ENCODE measurements at places on chromosomes 11 and 22. TPM values are rescaled to one million over a fixed set of nuclear protein-coding genes. Genes with fewer than 3 reads are reported as not detected.

The CHRM1 gene
- total RNA-seq: not detected

The JAM3 gene
- total RNA-seq: 35.8 TPM

The RASSF10 gene
- total RNA-seq: 29.1 TPM

The LIPT2 gene
- total RNA-seq: 9.4 TPM

The MLC1 gene
- total RNA-seq: 0.18 TPM

The PHOX2A gene
- 0.31 TPM for total RNA-seq

The POLD3 gene
- 30.3 TPM for total RNA-seq

The HBE1 gene
- total RNA-seq: 6.1 TPM

The CEP126 gene
- 1.9 TPM for total RNA-seq

The TRIM64 gene
- not detected for total RNA-seq

The IL17REL gene
- 0.07 TPM for total RNA-seq

- no peak overlapping the region for H3K27ac ChIP-seq
- H3K4me3 ChIP-seq: no peak overlapping the region
- no peaks in the 10 kb centered on the region for H3K36me3 ChIP-seq
- DNase-seq: no peak
- H3K27me3 ChIP-seq: no peaks in the 10 kb centered on the region
Measured at GRCh38 chr11:60252213-60253108, 9.5 kb upstream of the MS4A4E start.

- H3K4me1 ChIP-seq: no peaks in the 10 kb centered on the region
- DNase-seq: no peak
- peaks cover 34% of the 10 kb centered on the region for H3K27me3 ChIP-seq
- H3K4me3 ChIP-seq: no peak overlapping the region
- no peaks in the 10 kb centered on the region for H3K36me3 ChIP-seq
- H3K27ac ChIP-seq: no peak overlapping the region
Measured at GRCh38 chr22:18021431-18021830, 2.9 kb downstream of the MICAL3 start.

- peaks cover 22% of the 10 kb centered on the region for H3K27me3 ChIP-seq
- no peaks in the 10 kb centered on the region for H3K4me1 ChIP-seq
- no peak overlapping the region for H3K4me3 ChIP-seq
- no peaks in the 10 kb centered on the region for H3K36me3 ChIP-seq
- no peak for DNase-seq
Measured at GRCh38 chr11:92964471-92964870, 5.0 kb upstream of the MTNR1B start.

DNA sequence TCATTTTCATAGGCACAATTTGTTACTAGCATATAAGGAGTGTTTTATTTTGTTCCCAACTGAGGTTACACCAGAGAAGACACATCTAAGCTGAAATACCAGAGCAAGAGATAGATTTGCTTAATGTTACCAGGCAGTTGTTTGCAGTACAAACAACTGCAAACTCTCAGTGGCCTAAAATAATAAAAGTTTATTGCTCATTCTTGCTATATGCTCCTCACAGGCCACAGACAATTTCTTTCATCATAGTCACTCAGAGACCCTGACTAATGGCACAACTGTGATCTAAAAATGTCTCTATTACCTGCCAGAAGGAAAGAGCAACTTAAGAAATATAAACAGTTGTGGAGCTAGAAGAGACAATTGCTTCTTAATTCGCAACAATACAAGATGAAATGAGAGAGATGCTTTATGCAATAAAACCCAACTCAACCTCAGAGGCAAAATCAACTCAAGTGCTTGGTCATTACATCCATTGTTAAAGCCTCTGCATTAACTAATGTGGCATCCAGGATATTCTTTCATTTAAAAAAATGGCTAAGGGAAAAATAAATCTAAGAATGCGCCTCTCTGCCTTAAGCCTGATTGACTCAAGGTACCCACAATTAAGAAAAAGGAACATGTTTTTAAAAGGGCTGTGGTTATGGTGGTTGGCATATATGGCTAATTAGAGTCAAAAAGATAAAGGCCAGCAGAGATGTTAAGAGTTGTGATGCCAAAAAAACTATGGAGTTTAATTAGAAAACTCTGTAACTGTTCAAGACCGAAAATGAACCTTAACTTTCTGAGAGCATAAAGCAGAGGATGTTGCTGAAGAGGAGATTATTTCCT lies 103.7 kb downstream of the CD44 start:
- no peak overlapping the region for H3K27ac ChIP-seq
- no peak overlapping the region for H3K4me3 ChIP-seq
- no peaks in the 10 kb centered on the region for H3K36me3 ChIP-seq
- no peaks in the 10 kb centered on the region for H3K4me1 ChIP-seq

- DNase-seq: no peak
- H3K4me1 ChIP-seq: no peaks in the 10 kb centered on the region
- no peak overlapping the region for H3K4me3 ChIP-seq
- H3K27me3 ChIP-seq: peaks cover 19% of the 10 kb centered on the region
- H3K36me3 ChIP-seq: no peaks in the 10 kb centered on the region
Measured at GRCh38 chr11:94519478-94520084, 7.3 kb downstream of the C11orf97 start.

DNA sequence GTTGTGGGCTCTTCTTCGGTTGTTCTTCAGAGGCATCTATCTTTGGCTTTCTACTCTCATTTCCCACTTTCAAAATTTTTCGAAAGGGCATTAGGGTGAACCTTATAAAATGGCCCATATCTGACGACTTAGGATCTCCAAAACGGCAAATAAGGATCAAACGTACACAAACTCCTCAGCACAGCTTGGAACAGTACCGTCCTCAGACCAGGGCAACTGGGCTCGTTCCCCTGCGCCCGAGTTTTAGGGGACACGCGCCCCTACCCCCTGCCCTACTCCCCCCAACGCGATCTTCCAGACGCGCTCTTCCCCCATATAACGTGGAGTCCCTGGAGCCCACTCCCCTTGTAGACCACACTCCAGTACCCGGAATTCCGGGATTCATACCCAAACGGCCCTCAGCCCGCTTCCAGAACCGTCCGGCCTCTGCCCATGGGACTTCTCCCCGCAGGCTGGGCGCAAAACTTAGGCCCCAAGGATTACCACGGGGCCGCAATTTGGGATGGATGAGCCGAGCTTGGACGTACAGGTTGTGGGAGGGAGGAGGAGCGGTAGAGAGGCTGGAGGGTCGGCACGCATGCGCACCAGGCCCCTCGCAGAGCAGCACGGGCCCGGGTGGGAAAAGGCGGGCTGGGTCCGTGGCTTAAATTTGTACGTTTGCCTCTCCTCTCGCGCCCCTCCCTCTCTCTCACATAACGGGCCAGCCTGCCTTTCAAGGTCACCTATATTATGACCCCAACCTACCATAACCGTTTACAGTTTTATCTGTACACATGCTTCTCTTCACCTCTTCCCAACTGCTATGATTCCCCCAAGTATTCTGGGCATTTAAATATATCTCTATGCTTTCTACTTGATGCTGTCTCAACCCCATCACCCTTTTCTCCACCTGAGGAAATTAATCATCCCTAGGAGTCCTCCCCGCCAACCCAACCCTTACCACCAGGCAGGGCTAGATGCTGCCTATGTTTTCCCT lies 3.4 kb downstream of the CCDC89 start:
- no peak overlapping the region for H3K27ac ChIP-seq
- peaks cover 4% of the 10 kb centered on the region for H3K4me1 ChIP-seq
- no peaks in the 10 kb centered on the region for H3K36me3 ChIP-seq
- no peaks in the 10 kb centered on the region for H3K27me3 ChIP-seq
- H3K4me3 ChIP-seq: no peak overlapping the region
- no peak for DNase-seq

- no peaks in the 10 kb centered on the region for H3K36me3 ChIP-seq
- H3K4me3 ChIP-seq: no peak overlapping the region
- peaks cover 16% of the 10 kb centered on the region for H3K4me1 ChIP-seq
- peaks cover 64% of the 10 kb centered on the region for H3K27me3 ChIP-seq
- H3K27ac ChIP-seq: no peak overlapping the region
- peak; percentile 20 for DNase-seq
Measured at GRCh38 chr11:116164843-116165242, 607.9 kb downstream of the BUD13 start.

DNA sequence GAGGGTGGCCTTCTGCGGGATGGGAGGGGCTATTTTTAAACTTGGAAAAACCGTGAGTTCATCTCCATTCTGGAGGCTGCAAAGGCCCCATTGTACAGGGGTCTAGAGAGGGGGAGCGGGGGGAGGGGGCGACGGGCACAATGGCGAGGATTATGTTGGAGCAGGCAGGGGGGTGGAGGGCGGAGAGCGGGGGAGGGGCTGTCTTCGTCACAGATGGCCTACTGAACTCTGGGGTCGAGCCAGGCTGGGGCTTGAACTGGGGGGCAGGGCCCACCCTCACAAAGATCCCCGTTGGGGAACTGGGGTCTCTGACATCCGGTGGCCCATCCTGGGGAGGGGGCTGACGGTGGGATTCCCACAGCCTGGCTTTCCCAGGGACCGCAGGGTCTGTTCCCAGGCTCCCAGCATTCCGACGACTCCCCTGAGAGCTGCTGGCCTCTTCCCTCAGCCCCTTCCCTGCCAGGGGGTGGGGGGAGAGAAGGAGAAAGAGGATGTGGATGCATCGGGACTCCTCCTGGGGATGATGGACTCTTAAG lies 3.4 kb upstream of the MCAM start:
- H3K27ac ChIP-seq: peak overlapping the region; percentile 85
- H3K27me3 ChIP-seq: peaks cover 14% of the 10 kb centered on the region
- H3K4me1 ChIP-seq: peaks cover 21% of the 10 kb centered on the region
- peak; percentile 81 for DNase-seq
- H3K36me3 ChIP-seq: no peaks in the 10 kb centered on the region
- no peak overlapping the region for H3K4me3 ChIP-seq

GRCh38 chr22:43274595-43275240 lies 68.5 kb downstream of the SCUBE1 start:
- H3K4me3 ChIP-seq: no peak overlapping the region
- no peak overlapping the region for H3K27ac ChIP-seq
- no peaks in the 10 kb centered on the region for H3K36me3 ChIP-seq
- H3K27me3 ChIP-seq: no peaks in the 10 kb centered on the region

DNA sequence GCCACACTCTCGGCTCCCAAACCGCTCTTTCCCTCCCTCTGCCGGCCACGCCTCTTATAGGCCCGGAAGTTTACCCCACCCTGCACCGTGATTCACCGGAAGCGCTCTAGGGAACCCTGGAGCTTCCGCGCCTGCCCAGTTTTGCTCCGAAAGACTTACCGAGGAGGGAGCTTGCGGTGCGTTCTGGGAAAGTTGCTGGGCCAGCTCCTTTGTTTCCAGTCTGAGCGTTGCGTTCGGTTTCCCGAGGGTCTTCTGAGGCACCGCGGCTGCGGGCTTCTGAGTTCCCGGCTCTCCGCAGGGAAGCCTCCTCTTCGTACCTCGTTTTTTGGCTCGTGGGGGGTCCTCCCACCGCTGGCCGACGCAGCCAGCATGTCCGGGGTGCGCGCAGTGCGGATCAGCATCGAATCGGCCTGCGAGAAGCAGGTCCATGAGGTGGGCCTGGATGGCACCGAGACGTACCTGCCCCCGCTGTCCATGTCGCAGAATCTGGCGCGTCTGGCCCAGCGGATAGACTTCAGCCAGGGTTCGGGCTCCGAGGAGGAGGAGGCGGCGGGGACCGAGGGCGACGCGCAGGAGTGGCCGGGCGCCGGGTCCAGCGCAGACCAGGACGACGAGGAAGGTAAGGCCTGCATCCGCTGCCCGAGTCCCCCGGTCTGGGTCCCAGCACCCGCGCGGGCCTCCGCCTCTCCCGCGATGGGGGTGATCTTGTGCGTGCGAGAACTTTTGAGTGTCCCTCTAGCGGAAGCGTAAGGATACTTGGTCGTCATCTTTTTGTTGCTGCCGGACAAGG lies at the start of gene MED17:
MED17 (plus strand) TSS at position 138 of the 790 bp plus-strand sequence; CDS start at position 370, 232 bp downstream.
- peaks cover 36% of the 10 kb centered on the region for H3K36me3 ChIP-seq
- H3K4me3 ChIP-seq: peak within 1 kb of the TSS; percentile 97
- peak; percentile 97 for DNase-seq

- peaks cover 6% of the 10 kb centered on the region for H3K4me1 ChIP-seq
- peaks cover 9% of the 10 kb centered on the region for H3K36me3 ChIP-seq
- H3K27ac ChIP-seq: no peak overlapping the region
- DNase-seq: peak; percentile 53
- no peak overlapping the region for H3K4me3 ChIP-seq
Measured at GRCh38 chr22:37731804-37732471, 35.1 kb downstream of the TRIOBP start.

GRCh38 chr11:64119700-64120099 lies 46.2 kb downstream of the MACROD1 start:
- no peak for DNase-seq
- H3K4me1 ChIP-seq: peaks cover 3% of the 10 kb centered on the region
- no peak overlapping the region for H3K4me3 ChIP-seq
- no peaks in the 10 kb centered on the region for H3K36me3 ChIP-seq
- H3K27me3 ChIP-seq: no peaks in the 10 kb centered on the region
- H3K27ac ChIP-seq: no peak overlapping the region

GRCh38 chr11:14443638-14444037 lies 56.0 kb downstream of the COPB1 start:
- no peaks in the 10 kb centered on the region for H3K4me1 ChIP-seq
- H3K27me3 ChIP-seq: peaks cover 12% of the 10 kb centered on the region
- H3K4me3 ChIP-seq: no peak overlapping the region
- H3K27ac ChIP-seq: no peak overlapping the region
- no peaks in the 10 kb centered on the region for H3K36me3 ChIP-seq
- no peak for DNase-seq

DNA sequence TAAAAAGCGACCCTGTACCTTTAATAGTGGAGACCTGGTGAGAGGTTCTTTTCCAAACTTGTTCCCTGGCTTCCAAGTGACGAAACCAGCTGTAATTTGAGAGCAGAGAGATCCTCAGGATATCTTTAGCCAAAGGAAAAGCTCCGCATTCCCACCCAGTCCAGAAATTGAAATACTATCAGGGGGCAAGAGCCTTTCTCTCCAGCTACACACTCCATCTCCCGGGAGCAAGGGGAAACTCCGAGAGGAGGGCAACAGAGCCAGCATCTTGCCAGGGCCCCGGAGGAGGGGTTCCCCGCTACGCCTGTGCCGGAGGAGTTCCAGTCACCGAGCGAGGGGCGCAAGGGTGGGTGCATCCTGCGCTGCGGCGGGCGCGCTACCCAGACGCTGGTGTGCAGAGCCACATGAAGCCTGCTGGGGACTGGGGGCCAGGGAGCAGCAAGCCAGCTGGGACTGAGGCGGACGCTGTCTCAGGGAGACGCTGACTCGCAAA lies at the start of gene FIBIN:
FIBIN (plus strand) TSS at position 148 of the 493 bp plus-strand sequence. CDS start 415 bp downstream, outside the sequence.
- no peak within 1 kb of the TSS for H3K27ac ChIP-seq
- no peak within 1 kb of the TSS for H3K4me3 ChIP-seq
- no peaks in the 10 kb centered on the region for H3K27me3 ChIP-seq
- peak; percentile 77 for DNase-seq
- H3K36me3 ChIP-seq: no peaks in the 10 kb centered on the region
- no peaks in the 10 kb centered on the region for H3K4me1 ChIP-seq

GRCh38 chr11:2211113-2211971 lies 39.7 kb upstream of the TH start:
- DNase-seq: no peak
- no peaks in the 10 kb centered on the region for H3K4me1 ChIP-seq
- peak overlapping the region; percentile 63 for H3K27ac ChIP-seq
- H3K36me3 ChIP-seq: no peaks in the 10 kb centered on the region

DNA sequence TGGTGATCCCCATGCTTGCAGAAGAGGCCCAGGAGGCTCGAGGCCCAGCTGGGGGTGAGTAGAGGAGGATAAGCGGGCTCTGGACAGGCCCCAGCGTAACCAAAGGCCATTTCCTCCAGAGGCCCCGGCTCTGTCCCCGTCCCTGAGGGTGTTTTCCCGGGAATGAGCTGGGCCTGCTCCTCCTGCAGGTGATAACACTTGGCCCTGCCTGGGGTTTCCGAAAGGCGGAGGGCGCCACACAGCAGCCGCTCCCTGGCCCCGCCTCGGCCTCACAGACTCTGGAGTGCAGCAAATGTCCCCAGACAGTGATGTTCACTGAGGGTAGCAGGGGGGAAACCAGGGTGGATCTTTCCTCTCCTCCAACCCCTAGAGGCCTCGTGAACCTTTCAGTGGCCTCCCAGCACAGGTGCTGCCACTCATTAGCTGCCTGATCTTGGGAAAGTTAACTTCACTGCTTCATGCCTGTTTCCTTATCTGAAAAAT lies 10.5 kb upstream of the MGAT3 start:
- peak; percentile 85 for DNase-seq
- no peak overlapping the region for H3K27ac ChIP-seq
- H3K36me3 ChIP-seq: no peaks in the 10 kb centered on the region
